ENCODE measurements at places on chromosomes 7 and 10.

DNA sequence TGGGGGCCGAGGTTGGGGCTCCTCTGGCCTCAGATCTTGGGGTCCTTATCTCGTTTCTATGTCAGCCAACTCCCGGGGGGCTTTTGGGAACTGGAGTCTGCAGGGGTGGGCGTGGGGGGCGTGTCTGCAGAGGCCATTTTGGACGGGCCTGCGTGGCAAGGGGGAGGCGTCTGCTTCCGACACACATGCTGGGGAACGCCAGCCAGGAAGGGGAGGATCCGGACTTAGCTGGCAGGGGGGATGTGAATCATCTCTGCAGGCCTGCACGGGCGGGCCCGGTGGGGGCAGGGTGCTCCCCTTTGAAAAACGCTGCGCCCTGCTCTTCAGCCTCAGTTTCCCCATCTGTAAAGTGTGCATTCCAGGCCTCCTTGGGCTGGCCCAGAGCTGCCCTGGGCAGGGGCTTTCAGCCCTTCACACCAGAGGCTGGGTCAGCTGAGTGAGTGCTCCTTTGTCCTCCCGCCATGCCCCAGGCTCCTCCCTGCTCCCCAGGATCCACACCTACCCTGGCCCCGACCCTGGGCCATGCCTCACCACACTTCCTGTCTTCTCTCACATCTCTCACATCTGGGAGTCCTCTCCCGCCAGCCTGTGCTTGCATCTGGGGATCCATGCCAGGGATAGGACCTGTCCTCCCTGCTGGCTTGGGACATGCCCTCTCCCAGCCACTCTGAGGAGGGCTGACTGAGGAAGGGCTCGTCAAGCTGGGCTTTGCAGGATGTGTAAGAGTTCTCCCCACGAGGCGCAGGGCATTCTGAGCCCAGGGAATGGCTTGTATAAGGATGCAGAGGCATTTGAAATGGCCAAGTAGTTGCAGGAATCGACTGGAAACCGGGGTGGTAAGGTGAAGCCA, 172.6 kb upstream of the TNRC18 start:
- no peak for DNase-seq

DNA sequence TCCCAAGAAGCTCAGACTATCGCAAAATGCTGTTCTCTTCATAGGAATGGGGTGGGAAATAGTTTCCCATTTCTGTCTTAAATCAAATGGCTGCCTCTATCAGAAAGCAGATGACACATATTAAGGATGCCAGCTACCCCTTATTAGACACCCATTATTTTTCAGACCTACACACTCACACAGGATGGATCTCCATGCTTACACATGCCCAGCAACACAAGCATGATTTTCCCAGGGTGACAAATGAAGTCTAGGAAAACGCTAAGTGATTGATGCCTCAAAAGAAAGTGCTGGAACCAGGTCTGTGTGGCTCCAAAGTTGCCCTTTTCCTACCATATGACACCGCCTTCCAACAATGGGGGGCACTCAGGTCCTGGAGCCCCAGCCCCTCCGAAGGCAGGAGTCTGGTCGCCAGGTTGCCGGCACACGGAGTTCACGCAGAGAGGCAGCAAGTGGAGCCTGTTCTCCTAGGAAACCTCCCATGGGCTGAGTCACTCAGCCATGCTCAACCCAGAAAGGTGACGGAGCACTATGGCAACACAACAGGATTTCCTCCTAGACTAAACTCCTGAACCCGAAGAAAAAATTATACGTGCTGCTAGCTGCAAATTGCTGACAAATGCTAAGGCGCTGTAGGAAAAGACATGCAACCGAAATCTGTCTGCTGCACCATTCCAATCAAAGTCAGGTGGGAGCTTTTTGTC, 19.8 kb downstream of the VOPP1 start:
- no peak for DNase-seq

DNA sequence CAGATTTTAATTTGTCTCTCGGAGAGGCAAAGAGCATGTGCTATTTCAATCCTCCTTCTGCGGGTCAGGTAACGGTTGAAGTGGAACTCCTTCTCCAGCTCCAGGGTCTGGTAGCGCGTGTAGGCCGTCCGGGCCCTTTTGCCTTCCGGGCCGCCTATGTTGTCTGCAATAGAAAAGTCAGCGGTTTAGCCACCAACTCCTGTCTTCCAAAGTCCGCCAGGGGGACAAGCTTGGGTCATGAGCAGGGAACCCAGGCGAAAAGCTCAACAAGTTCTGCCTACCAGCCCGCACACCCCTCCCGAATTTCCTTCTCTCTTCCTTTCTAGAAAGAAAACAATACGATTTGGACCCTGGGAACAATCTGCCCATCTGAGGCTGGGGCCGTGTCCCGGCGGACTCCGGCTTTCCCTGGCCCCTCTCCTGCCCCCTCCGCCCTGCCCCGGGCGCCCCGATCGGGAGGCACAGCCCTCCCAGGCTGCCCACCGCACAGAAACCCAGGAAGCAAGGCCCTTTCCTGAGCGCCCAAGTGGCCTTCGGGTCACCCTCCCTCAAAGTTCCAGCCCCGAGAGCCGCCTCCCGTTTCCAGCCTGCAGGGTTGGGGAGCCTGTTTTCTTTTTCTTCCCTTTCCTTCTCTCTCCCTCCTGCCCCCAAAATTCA, 1.4 kb downstream of the HOXA5 start:
- no peak for DNase-seq

DNA sequence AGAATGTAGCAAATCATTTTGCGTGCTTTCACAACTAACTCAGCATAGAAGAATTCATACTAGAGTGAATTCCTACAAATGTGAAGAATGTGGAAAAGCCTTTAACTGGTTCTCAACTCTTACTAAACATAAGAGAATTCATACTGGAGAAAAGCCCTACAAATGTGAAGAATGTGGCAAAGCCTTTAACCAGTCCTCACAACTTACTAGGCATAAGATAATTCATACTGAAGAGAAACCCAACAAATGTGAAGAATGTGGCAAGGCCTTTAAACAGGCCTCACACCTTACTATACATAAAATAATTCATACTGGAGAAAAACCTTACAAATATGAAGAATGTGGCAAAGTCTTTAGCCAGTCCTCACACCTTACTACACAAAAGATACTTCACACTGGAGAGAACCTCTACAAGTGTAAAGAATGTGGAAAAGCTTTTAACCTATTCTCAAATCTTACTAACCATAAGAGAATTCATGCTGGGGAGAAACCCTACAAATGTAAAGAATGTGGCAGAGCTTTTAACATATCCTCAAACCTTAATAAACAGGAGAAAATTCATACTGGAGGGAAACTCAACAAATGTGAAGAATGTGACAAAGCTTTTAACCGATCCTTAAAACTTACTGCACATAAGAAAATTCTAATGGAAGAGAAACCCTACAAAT, 40.8 kb downstream of the ZNF107 start:
- DNase-seq = no peak

- peak; percentile 7 for DNase-seq
Measured at GRCh38 chr7:71636329-71636728, 504.4 kb downstream of the GALNT17 start.

DNA sequence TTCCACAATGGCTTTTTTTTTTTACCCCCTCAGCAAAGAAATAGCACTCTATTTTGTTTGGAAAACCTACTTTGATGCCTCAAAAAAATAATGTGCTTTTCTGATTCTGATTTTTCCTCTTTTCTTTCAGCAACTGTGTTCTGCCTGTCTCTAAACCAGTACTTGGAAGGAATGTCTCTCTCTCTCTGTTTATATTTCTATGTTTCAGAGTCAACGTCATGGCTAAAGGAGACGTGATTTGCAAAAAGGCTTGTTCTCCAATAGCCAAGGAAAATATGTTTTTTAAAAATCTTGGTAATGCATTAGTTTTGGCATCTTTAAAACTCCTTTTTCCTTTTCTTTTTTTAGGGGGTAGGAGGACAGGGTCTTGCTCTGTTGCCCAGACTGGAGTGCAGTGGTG, 56.0 kb upstream of the SDK1 start:
- no peak for DNase-seq

DNA sequence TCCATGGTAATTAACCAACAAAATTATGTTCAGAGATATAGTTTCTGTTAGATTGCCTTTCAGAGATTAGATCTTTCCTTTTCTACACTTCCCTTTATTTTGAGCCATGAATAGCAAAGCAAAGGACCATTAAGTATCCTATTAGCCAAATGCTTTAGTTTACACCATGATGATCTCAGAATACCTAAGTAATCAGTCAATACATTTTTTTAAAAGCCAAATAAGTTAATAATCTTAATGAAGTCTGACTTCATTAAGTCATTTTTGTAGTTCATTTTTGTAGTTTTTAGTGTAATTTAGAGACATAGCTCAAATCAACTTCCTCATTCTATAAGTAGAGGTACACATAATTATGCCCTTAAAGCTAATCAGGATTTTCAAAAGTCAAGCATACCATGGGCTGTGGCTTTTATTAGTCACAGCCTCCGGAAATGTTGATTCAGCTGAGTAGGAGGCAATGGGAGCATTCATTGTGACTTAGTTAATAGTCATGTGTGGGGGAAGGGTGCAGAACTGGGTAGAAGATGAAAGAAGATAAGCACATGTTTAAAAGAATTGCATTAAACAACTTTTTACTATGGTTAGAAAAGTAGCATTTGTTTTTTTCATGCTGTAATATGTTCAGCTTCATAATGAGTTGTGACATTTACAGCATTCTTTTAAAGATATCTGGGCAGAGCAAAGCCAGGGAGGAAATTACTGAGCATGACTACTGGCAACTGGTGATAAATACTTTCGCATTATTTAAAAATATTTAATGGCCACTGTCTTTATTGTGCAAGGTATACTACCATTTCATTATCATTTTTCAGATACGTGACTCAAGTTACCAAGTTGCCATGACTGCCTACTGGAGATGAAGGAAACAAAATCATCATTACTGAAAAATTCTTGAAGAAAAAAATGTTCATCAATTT, 57.3 kb upstream of the CCDC71L start:
- DNase-seq = peak; percentile 91

DNA sequence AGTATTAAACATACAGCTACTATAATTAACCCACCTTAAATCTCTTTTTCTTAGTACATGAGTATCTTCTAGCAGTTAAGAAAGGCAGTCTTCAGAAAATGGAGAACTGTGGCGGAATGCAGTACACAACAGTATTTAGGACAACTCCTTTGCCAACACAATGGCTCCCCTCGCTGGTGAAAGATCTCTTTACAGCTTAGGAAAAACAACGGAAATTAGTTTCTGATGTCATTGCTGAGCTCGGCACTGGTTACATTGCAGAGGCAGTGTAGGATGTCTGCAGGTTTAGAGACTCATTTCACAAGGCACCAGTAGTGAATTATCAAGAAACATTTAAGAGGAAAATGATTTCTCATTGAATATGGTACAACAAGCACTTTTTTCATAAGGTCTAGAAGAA, 43.4 kb downstream of the GLRX3 start:
- DNase-seq = peak; percentile 72

DNA sequence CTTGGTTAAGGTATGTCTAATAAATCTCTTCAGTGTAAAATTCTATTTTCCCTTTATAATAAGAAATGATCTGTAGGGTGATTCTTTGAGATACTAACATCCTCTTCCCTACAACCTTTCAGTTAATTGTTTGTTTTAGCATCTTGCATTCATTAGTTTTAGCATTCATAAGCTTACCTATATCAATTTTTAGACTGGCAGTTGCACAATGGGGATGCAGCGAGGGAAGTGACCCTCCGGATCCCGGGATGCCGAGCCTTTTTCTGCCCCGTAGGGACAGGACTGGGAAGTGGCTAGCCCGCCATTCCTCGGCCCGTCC, 508 bp upstream of the KIF20B start:
- no peak for DNase-seq

- no peak for DNase-seq
Measured at GRCh38 chr10:97184971-97185325, 811 bp downstream of the SLIT1 start.

DNA sequence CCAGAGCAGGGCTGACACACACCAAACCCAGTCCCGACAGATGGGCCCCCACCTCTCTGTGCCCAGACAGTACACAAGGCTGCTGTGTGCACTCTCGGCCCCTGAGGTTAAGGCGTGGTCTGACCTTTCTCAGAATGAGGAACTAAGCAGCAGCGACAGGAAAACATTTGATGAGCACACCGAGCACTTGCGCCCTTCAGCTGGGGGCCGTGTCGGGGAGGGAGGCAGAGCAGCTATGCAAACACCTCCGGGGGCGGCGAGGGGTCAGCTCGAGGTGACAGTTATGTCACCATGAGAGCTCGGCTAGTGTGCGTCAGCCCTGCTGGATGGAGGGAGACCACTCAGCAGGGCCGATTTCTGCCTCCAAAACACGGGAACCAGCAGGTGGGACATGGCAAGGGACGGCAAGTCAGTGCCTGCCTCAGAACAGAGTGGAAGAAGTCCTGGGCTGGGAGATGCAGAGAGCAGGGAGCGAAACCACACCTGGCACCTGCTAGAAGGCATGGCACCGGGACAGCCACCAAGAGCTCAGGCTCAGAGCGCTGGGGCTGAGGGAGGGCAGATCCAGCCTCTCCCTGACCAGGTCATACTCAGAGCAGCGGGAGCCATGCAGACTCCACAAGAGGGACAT, 57.4 kb downstream of the CHST15 start:
- no peak for DNase-seq

DNA sequence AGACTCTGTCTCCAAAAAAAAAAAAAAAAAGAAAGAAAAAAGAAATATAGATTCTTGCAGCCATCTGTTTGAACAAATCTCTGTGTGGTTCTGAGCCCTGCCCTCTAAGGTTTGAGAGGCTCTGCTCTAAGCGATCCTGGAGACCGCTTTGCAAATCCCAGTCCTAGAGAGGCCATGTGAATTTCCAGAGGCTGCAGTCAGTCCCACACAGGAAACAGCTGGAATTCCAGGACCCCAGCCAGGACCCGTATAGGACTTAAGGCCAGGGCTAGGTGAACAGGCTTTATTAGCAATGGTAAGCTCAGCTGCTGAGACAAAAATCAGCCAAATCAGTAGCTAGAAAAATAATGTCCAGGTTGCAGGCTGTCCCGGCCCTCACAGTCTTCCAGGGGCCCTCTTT, 154.8 kb downstream of the RPS24 start:
- DNase-seq = no peak

- no peak for DNase-seq
Measured at GRCh38 chr7:20214921-20215669, 2.1 kb downstream of the MACC1 start.

DNA sequence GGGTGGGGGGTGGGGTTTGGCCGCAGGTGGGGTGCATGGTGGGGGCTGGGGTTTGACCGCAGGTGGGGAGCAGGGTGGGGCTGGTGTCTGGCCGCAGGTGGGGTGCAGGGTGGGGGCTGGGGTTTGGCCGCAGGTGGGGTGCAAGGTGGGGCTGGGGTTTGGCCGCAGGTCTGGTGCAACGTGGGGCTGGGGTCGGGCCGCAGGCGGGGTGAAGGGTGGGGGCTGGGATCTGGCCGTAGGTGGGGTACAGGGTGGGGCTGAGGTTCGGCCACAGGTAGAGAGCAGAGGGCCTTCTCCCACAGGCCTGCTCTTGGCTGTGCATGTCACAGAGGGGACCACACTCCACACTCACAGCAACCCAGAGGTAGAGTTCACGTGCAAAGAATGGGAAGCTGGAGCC, 586.6 kb downstream of the PTPRN2 start:
- no peak for DNase-seq

- DNase-seq = peak; percentile 98
Measured at GRCh38 chr7:68224041-68224741, 1227.6 kb downstream of the TYW1 start.

DNA sequence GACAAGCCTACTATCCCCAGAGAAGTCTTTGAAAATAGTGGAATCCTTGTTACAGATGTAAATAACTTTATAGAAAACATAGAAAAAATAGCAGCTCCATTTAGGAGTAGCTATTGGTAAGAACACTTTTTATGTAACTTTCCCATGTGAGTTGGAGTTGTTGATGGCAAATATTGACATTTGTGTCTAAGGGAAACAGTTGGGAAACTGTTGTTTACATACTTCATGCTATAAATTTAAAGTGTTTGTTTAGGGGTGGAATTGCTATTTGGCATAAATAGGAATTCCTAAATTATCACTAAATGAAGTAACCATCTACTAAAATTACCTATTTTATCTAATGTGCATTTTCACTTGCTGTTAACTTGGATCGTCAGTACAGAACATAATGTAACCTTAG, 50.7 kb downstream of the GDI2 start:
- DNase-seq = no peak
